Airway epithelial cell (primary cell): ENCODE measurements at places on chromosomes 3 and 15. TPM values are rescaled to one million over a fixed set of nuclear protein-coding genes. Genes with fewer than 3 reads are reported as not detected.

The SLCO2A1 gene
- 0.05 and 0.35 TPM in 2 replicates for total RNA-seq

The GOLGA6D gene
- not detected in 2 replicates for total RNA-seq

The FXR1 gene
- 77.7 and 79.8 TPM in 2 replicates for total RNA-seq

The CDHR4 gene
- total RNA-seq, result not detected in 2 replicates

The RHOA gene
- 389 and 539 TPM in 2 replicates for total RNA-seq

The ERICH6 gene
- total RNA-seq, result 0.05 TPM in 1 of 2 replicates, not detected in the other

The TMIE gene
- 0.14 TPM in 1 of 2 replicates, not detected in the other for total RNA-seq

The EXD1 gene
- total RNA-seq, result 0.28 TPM in 1 of 2 replicates, not detected in the other

The GPR87 gene
- total RNA-seq, result 69.9 and 74.1 TPM in 2 replicates

The AMOTL2 gene
- 50.8 and 65.5 TPM in 2 replicates for total RNA-seq
